GM12892 (cell line): ENCODE measurements at places on chromosomes 3 and 15.

DNA sequence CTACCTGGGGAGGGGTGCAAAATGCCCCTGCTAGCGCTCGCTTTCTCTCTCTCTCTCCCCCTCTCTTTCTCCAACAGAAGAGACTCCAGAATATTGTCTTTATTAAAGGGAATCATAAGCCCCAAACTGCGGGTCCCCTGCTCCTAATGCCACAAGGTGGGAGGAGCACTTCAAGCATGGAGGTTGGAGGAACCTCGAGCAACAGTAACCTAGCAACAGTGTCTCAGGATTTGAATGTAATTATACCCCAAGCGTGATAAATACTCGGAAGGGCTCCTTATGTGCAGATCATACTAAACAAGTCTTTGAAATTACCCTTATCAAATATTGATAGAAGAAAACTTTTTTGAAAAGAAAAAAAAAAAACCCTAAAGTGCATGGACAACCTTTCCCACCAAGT lies 582.2 kb upstream of the PPP2R3A start:
- no peak for DNase-seq

DNA sequence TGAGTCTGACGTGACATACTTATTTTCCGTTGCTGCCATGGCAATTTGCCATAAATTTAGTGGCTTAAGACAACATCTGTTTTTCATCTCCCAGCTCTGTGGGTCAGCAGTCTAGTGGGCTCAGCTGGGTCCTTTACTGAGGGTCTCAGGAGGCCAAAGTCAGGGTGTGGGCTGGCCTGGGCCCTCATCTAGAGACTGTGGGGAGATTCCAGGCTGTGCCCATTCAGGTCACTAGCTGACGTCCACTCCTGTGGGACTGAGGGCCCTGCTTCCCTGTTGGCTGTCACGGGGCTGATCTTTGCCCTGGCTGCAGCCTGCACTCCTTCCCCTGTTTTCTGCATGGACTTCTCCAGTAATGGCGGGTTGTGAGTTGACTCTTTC lies 19.1 kb downstream of the FGD5 start:
- DNase-seq: no peak

- DNase-seq: no peak
Observed at GRCh38 chr3:84885199-84885882, 73.4 kb upstream of the CADM2 start.

- no peak for DNase-seq
Observed at GRCh38 chr15:40931300-40932142, 2.4 kb downstream of the DLL4 start.

- DNase-seq: no peak
Observed at GRCh38 chr3:11650391-11650790, 6.7 kb upstream of the VGLL4 start.

- DNase-seq: no peak
Observed at GRCh38 chr3:126439968-126440708, 35.6 kb downstream of the ZXDC start.

GRCh38 chr3:177039490-177040274 lies 157.6 kb downstream of the TBL1XR1 start:
- DNase-seq: no peak

DNA sequence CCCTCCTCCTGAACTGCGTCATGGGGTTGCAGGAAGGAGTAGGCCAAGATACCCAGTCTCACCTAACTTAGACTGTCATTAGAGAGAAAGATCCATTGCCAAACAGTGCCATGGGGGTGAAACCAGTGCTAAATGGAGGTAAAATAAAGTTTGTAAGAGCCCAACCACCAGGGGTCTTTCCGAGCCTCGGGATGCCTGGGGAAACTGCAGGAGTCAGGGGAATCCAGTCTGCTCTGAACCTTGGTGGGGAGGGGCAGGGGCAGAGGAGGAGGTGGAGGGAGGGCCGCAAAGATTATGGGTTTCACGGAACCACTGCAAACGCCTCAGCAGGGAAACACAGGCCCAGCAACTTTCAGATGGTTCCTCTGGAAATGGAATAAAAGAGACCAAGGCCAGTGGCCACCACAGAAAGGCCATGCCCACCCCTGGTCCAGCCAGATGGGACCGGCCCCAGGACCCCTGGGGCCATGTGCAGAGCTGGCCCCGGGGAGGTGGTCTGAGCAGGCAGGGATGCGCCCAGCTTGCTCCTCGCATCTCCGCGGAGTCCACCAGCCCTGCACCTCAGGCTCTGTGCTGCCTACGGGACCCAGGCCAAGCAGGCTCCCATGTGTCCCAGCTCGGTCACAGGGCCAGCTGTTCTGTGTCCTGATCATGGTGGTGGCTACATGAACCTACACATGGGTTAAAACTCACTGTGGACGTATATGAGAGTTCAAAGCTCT lies 19.8 kb upstream of the GP9 start:
- no peak for DNase-seq

DNA sequence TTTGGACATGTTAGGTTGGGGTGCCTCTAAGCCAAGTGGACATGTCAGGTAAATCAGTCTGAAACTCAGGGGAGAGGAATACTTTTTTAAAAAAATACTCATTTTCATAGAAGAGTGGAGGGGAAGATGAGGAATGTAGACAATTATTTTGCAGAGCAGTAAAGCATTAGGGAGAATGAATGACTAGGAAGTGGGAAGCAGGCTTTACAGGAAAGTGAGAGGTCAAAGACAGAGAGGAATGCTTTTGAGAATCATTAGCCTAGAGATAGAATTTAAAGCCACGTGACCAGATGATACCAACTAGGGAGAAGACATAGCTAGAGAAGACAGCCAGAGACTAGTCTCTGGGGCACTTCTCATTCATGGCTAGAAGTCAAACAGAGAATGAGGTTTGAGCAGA lies 91.0 kb downstream of the RAD18 start:
- no peak for DNase-seq

GRCh38 chr3:134345202-134345601 lies 29.0 kb downstream of the AMOTL2 start:
- DNase-seq: no peak

GRCh38 chr3:196517162-196517800 lies 2.1 kb upstream of the SMCO1 start:
- no peak for DNase-seq

- no peak for DNase-seq
Observed at GRCh38 chr15:64749999-64750657, 25.3 kb downstream of the RBPMS2 start.

- DNase-seq: no peak
Observed at GRCh38 chr15:60751985-60752952, 273.3 kb upstream of the ICE2 start.
